Upper lobe of right lung (tissue), 1 donor: ENCODE measurements at places on chromosomes 12 and 14. TPM values are rescaled to one million over a fixed set of nuclear protein-coding genes. Genes with fewer than 3 reads are reported as not detected.

DNA sequence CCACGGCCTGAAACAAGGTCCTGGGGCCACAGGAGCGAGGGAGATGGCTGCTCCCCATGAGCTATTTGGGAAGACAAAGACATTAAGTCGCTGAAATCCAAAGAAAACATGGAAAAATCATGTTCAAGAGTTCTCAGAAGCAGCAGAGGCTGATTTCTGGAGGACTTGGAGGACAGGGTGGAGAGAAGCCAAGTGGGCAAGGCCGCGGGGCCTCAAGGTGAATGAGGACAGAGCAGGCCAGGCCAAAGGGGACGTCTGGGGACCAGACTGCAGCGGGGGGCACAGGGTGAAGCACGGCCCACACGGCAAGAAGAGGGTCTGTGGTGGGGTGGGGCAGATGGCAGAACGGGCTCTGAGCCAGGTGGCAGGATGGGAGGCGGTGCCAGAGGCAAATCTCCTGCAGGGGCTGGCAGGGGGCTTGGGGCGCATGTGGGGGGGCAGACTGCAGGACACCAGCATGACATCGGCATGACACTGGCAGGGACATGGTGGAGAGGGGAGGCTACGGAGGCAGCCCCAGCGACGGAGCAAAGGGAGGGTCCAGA lies 48.9 kb downstream of the RNF34 start:
- no peaks in the 10 kb centered on the region for H3K27me3 ChIP-seq
- H3K27ac ChIP-seq, result no peak overlapping the region
- peaks cover 4% of the 10 kb centered on the region for H3K36me3 ChIP-seq
- no peak for DNase-seq
- H3K4me1 ChIP-seq, result peaks cover 6% of the 10 kb centered on the region

DNA sequence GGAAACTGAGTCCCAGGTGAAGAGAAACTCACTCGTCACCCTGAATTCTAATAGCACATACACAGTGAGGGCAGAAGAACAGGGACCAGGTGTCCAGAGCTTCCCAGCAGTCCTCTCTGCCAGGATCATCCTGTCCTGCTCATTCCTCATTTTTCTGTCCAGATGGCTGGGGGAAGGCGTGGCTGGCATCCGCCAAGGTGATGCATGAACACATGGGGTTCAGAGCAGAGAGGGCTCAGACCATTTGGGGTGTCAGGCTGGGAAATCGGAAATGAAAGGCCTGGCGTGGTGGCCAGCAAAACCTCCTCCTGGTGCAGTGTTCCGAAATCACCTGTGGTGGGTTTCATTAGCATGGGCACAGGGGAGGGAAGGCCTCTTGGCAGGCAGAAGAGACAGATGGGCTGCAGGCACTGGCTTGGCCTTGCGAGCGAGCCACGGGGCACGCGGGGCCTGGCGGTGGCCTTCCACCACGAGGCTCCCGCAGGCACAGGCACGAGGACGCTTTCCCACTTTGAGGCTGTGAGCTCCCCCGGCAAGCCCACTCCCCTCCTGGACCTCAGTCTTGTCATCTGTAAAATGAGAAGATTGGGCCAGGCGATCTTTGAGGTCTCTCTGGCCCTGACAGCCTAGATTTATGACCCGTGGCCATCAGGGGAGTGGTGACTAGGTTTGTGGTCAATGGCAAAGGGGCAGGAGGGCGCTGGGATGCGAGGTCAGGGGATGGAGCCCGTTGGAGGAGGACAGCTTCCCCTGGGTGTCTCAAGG lies 68.5 kb downstream of the TSPAN9 start:
- no peak overlapping the region for H3K27ac ChIP-seq
- no peak overlapping the region for H3K4me3 ChIP-seq
- H3K36me3 ChIP-seq, result no peaks in the 10 kb centered on the region
- no peaks in the 10 kb centered on the region for H3K27me3 ChIP-seq
- H3K4me1 ChIP-seq, result peaks cover 27% of the 10 kb centered on the region

DNA sequence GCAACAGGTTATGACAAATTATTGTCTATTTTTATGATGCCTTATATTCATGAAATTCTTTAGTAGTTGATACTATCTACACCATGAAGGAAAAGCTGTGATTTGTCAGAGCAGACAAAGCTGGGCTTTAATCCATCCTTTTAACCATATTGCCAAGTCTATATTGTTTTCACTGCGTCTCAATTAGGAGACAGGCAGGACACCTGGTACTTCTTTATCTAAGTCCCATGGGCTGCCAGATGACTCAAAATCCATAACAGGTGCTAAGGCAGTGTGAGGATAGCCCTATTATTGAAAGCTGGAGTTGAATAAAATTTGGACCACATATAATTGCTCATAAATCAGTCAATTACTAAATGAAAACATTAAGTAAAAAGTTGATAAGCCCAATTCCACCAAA lies 22.6 kb downstream of the INSM2 start:
- DNase-seq, result no peak
- no peaks in the 10 kb centered on the region for H3K36me3 ChIP-seq
- no peak overlapping the region for H3K27ac ChIP-seq

Gene GPR132
- 6.7 TPM for total RNA-seq

DNA sequence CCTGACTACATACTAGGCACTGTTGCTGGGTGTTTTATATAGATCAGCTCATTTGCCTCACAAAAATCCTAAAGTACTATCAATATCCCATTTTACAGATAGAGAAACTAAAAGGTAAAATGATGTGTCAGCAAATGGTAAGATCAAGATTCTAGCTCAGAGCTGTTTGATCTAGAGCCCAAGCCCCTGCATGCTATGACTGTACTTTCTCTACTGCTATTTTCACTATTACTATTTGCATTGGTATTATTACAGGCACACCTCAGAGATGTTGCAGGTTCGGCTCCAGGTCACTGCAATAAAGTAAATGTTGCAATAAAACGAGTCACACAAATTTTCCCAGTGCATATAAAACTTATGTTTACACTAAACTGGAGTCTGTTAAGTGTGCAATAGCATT lies 10.9 kb downstream of the ISCU start:
- peaks cover 19% of the 10 kb centered on the region for H3K36me3 ChIP-seq
- no peak overlapping the region for H3K4me3 ChIP-seq
- H3K27me3 ChIP-seq, result no peaks in the 10 kb centered on the region

DNA sequence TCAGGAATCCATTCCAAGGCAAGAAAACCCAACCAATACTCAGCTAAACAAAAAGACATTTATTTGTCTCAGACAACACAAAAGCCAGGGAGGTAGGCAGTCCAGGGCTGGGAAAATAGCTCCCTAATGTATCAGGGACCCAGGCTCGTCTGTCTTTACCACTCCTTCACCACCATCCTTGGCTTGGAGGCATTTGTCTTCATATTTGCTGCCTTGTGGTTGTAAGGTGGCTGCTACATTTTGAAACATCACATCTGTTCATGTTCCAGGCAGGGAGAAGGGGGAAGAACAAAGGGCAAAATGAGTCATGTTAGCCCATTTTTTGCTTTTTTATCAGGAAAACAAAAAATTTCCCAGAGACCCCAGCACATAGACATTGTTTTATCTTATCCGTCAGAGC lies 44.8 kb upstream of the PCED1B start:
- H3K36me3 ChIP-seq, result no peaks in the 10 kb centered on the region
- no peak for DNase-seq
- no peak overlapping the region for H3K4me3 ChIP-seq
- H3K27me3 ChIP-seq, result no peaks in the 10 kb centered on the region

Gene MFAP5
- 2.8 TPM for total RNA-seq

Gene SLC17A8
- total RNA-seq, result 0.14 TPM

GRCh38 chr12:47312808-47313426 lies 233.2 kb upstream of the AMIGO2 start:
- H3K27ac ChIP-seq, result no peak overlapping the region
- DNase-seq, result no peak
- H3K4me1 ChIP-seq, result peaks cover under 1% of the 10 kb centered on the region
- no peaks in the 10 kb centered on the region for H3K36me3 ChIP-seq
- no peaks in the 10 kb centered on the region for H3K27me3 ChIP-seq

DNA sequence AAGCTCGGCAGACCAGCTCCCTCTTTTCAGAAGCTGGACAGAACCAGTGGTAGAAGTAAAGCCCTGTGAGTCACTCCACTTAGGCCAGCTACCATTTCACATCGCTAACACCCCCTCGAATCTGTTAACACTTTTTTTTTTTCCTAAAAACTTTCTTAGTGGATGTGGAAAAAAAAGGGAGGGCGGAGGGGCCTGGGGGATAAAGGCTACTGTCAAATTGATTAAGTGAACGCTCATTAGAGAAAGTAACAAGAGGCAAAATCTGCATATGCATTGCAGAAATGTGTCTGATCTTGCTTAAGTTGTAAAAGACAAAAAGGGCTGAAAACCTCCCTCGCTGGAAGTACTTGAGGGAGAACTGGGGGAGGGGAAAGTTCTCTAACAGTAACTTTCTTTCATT lies 86.6 kb upstream of the OTX2 start:
- no peaks in the 10 kb centered on the region for H3K27me3 ChIP-seq
- no peaks in the 10 kb centered on the region for H3K36me3 ChIP-seq
- no peak for DNase-seq
- H3K27ac ChIP-seq, result no peak overlapping the region
- no peak overlapping the region for H3K4me3 ChIP-seq
- H3K4me1 ChIP-seq, result no peaks in the 10 kb centered on the region

DNA sequence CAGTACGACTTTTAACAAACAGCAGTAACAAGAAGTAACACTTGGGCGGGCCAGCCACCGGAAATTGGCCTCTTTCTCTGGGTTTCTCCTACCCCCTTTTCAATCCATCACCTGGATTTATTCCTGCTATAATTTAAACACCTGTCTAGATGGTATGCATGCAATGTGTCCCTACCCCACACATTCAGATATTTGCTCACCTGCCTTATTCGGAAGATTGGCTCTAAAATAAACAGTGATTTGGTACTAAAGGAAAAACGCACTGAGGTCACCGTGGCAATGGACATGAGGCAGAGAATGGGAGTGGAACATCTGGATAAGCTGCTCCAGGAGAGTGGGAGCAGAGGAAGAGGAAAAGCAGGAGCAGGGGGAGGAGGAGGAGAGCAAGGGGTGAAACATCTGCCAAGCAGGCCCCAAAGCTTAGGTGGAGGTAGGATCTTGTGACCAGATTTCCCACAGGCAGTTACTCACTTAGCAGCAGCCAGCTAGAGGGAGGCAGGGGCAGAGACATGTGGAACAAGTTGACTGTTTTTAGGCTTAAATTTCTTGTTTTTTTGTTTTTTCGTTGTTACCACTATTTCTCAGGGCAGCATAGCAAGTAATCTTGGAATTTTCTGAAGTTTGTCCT lies 150.9 kb downstream of the TTLL5 start:
- H3K27me3 ChIP-seq, result no peaks in the 10 kb centered on the region
- H3K36me3 ChIP-seq, result peaks cover under 1% of the 10 kb centered on the region
- no peak overlapping the region for H3K4me3 ChIP-seq
- no peaks in the 10 kb centered on the region for H3K4me1 ChIP-seq
- H3K27ac ChIP-seq, result no peak overlapping the region
- no peak for DNase-seq

GRCh38 chr12:128138125-128138524 lies 128.8 kb upstream of the TMEM132C start:
- H3K27me3 ChIP-seq, result no peaks in the 10 kb centered on the region
- no peak overlapping the region for H3K27ac ChIP-seq
- no peak for DNase-seq

GRCh38 chr12:28108599-28108998 lies 81.7 kb upstream of the CCDC91 start:
- H3K27ac ChIP-seq, result no peak overlapping the region
- no peaks in the 10 kb centered on the region for H3K4me1 ChIP-seq

- no peaks in the 10 kb centered on the region for H3K36me3 ChIP-seq
- H3K27me3 ChIP-seq, result no peaks in the 10 kb centered on the region
- peak overlapping the region; percentile 82 for H3K27ac ChIP-seq
- no peak overlapping the region for H3K4me3 ChIP-seq
- no peak for DNase-seq
- H3K4me1 ChIP-seq, result peaks cover 70% of the 10 kb centered on the region
Observed at GRCh38 chr12:11765421-11765816, 115.9 kb downstream of the ETV6 start.

GRCh38 chr12:69546693-69547438 lies 38.4 kb upstream of the CCT2 start:
- no peak overlapping the region for H3K27ac ChIP-seq
- no peaks in the 10 kb centered on the region for H3K27me3 ChIP-seq
- no peaks in the 10 kb centered on the region for H3K36me3 ChIP-seq
- DNase-seq, result no peak
- H3K4me1 ChIP-seq, result no peaks in the 10 kb centered on the region

- DNase-seq, result no peak
- no peaks in the 10 kb centered on the region for H3K36me3 ChIP-seq
- no peaks in the 10 kb centered on the region for H3K4me1 ChIP-seq
- H3K27ac ChIP-seq, result no peak overlapping the region
Observed at GRCh38 chr12:58757422-58757821, 162.9 kb downstream of the LRIG3 start.

- H3K27ac ChIP-seq, result peak overlapping the region; percentile 82
- no peaks in the 10 kb centered on the region for H3K36me3 ChIP-seq
- H3K4me1 ChIP-seq, result peaks cover 6% of the 10 kb centered on the region
Observed at GRCh38 chr12:68932128-68932960, 627 bp downstream of the CPM start.

GRCh38 chr12:25811656-25812126 lies 146.8 kb upstream of the RASSF8 start:
- H3K4me1 ChIP-seq, result no peaks in the 10 kb centered on the region
- no peaks in the 10 kb centered on the region for H3K27me3 ChIP-seq
- no peak for DNase-seq
- H3K27ac ChIP-seq, result no peak overlapping the region

Gene SAMD15
- 0.41 TPM for total RNA-seq

- no peak overlapping the region for H3K4me3 ChIP-seq
- no peak overlapping the region for H3K27ac ChIP-seq
- no peaks in the 10 kb centered on the region for H3K27me3 ChIP-seq
Observed at GRCh38 chr12:92478692-92479091, 224.1 kb upstream of the PLEKHG7 start.

Gene TMTC1
- total RNA-seq, result 37.4 TPM

DNA sequence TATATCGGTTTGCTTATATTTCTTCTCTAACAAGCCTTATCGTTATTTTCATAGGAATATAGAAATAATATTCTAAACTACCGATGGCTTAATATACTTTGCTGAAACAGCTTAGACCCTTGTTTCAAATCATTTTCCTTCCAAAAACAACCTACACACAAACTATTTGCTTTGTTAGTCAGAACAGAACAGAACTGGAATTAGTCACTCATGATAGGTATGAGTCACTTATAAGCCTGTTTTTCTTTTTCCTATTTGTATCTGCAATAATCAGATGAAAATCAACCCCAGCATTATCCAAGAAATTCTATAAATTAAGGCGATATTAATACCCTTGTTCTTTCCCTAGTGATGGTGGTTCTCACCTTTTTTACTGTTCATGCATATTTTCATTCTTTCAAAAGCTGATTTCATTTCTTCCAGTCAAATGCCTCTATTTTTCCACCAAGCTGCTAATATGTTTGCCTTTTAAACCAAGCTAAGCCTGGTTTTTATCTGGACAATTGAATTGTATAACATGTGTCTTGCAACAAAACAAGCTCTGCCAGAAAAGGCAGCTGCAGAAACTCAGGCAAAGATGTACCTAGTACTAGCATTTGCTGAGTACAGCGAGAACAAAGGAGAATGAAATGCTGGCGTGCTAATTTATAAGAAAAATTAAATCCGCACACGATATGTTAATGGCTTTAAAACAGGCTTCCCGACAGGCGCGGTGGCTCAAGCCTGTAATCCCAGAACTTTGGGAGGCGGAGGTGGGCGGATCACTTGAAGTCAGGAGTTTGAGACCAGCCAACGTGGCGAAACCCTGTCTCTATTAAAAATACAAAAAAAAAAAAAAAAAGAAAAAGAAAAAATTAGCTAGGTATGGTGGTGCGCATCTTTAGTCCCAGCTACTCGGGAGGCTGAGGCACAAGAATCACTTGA lies 1418.2 kb downstream of the AACS start:
- no peak for DNase-seq
- H3K4me3 ChIP-seq, result no peak overlapping the region
- H3K27me3 ChIP-seq, result no peaks in the 10 kb centered on the region
